GM23248 (cell line): ENCODE measurements at places on chromosomes 7 and 10. TPM values are rescaled to one million over a fixed set of nuclear protein-coding genes. Genes with fewer than 3 reads are reported as not detected.

MRLN gene
- total RNA-seq, result not detected in 2 replicates

CRHR2 gene
- total RNA-seq, result not detected in 2 replicates

CHAT gene
- total RNA-seq, result not detected in 2 replicates

WNT2 gene
- 1.3 and 11.4 TPM in 2 replicates for total RNA-seq

STEAP1B gene
- 31.6 and 45.1 TPM in 2 replicates for total RNA-seq

IL15RA gene
- 0.89 and 7.0 TPM in 2 replicates for total RNA-seq

TMEM225B gene
- total RNA-seq, result not detected in 2 replicates

SPDYE1 gene
- total RNA-seq, result not detected in 2 replicates

CLRN3 gene
- not detected in 2 replicates for total RNA-seq

- DNase-seq, result peak; percentile 89
- H3K27ac ChIP-seq, result peak overlapping the region; percentile 33
- H3K4me1 ChIP-seq, result peaks cover 26% of the 10 kb centered on the region
- peaks cover 20% of the 10 kb centered on the region; the same call in 1 of the 2 replicates for H3K36me3 ChIP-seq
Observed at GRCh38 chr7:149220534-149220933, 18.9 kb upstream of the ZNF212 start.

DNA sequence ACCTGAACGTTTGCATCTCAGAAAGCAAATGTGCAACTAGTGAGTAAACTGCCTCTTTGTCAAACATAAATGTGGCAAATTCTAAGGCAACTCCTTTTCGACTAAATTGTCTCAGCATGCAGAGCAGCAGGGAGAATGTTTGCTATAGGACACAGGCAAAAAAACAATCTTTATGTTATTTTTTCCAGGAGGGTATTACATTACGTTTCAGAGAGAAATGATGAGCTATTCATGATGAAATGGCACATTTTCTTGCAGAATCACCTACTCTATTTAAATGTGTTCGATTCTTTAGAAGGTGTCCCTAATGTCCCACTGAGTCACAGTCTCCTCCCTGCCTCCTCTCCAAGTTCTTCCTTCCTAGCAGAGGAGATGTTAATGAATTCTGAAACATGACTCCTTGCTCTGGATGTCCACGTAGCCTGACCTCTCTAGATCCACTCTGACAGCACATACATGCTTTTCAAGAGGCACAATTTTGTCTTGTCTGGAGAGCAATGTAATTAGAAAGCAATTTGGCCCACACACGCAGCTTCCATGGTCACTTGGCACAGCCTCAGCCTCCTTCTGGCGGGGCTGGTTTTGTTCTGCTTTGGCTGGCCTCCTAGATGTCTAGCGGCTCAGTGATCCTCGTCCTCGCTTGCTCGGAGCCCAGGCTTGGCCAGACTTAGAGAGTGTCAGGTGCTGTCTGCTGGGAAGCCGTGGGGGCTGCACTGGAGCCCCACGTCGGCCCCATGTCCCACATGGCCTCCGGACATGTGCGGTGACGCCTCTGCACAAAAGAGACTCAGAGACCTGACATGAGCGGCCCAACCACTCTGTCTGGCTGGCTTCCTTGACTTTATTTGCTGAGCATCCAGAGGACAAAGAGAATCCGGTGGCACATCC lies 125.7 kb upstream of the ZNF438 start:
- H3K27me3 ChIP-seq, result no peaks in the 10 kb centered on the region
- peak; percentile 85 for DNase-seq
- peak overlapping the region; percentile 47 for H3K4me3 ChIP-seq
- peaks cover 19% of the 10 kb centered on the region for H3K4me1 ChIP-seq
- no peaks in the 10 kb centered on the region for H3K36me3 ChIP-seq

DNA sequence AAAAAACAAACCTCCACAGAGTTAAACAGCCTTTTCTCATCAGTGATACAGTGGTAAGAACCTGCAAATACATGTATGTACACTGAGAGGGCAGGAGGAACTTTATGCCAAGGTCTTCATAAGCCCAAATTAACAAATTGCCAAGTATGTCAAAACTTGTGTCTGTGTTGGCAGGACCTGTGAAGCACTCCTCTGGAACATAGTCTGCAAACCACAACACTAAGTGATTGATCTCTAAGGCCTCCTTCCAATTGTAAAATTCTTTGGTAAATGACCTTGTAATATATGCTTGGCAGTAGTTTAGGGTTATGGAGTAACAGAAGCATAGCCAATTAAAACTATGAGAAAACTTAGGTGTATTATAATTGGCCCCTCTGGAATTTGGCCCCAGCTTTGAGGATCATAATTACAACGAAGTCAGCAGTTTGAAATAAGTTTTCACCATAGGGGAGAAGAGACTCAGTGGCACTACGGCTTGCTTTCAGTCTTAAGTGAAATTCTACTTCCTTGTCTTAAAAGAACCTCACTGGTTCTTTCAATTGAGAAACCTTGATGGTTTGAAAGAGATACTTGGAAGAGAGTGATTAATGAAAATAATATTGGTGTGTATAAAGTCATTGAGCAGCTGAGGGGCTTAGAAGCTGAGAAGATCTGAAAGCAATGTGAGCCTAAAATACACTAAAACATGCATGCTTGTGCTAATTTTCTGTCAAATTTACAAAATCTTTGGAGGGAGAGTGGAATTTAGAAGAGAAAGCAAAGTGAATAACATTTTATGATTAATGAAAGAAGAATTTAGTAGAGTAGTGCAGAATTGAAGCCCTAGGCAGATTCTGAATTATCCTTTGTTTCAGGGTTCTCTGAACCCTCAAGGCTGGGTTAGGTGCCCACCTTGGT lies 57.6 kb downstream of the CNNM2 start:
- H3K36me3 ChIP-seq, result no peaks in the 10 kb centered on the region
- H3K27me3 ChIP-seq, result no peaks in the 10 kb centered on the region
- 0 out of 2 replicates have a peak overlapping the region, but pooled peaks have one; percentile 7 for H3K27ac ChIP-seq
- H3K4me3 ChIP-seq, result 0 out of 2 replicates have a peak overlapping the region, but pooled peaks have one; percentile 25
- H3K4me1 ChIP-seq, result peaks cover 12% of the 10 kb centered on the region
- peak; percentile 32 for DNase-seq

DNA sequence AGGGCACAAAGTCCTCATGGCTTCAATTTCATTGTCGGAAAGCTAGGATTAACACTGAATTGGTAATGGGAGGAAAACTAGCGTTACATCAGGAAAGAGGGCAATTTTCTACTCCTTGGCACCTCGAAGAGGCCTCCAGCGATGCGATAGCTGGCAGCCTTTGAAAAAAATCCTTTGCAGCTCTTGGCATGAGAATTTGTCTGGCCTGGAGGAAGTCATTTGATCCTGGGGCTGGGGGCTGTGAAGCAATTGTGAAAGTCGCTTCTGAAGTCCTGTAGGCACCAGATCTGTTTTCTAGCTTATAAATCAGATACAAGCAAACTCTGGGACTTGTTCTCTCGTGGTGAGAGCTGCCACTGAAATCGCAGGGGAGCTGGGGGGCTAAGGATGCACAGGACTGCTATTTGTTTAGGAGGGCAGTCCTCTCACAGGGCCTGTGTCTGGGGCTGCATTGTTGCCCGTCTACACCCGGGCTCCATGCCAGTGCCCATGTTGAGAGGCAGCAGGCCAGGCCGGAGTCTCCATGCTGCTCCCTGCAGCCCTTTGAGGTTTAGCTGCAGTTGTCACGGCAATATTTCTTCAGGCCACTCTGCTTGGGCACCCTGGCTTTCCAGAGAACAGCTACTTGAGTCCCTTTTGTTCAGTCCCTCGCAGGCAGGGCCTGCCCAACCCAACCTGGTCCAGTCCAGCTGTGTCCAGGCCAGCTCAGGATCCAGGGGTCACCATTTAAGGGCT lies 206.8 kb upstream of the LYZL1 start:
- no peak overlapping the region for H3K4me3 ChIP-seq

- no peaks in the 10 kb centered on the region for H3K36me3 ChIP-seq
- no peak overlapping the region for H3K27ac ChIP-seq
Observed at GRCh38 chr10:131077724-131078123, 233.8 kb downstream of the TCERG1L start.

DNA sequence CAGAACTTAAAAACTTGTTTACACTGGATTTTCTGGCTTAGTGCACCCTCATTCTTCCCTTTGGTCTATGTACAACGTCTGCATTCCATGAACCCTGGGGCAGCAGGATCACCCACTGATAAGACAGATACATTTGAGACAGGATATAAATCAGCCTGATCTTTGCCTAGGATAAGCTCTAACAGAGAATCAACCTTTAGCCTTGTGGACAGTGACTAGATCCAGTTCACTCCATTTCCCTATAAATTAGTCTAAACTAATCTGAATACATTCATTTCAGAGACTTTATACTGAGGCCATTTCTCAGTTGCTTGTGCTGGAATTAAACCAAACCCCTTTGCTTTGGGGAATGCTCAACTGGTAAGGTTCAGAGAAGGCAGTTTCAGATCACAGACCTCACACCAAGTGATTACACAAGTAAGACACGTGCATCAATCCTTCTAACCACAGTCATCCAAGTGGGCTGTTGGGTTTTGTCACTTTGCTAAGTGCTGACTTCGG lies 639.8 kb upstream of the FZD8 start:
- H3K27me3 ChIP-seq, result no peaks in the 10 kb centered on the region
- DNase-seq, result no peak
- H3K4me1 ChIP-seq, result no peaks in the 10 kb centered on the region
- H3K4me3 ChIP-seq, result no peak overlapping the region

GRCh38 chr7:128804484-128804883 lies 12.7 kb downstream of the CCDC136 start:
- DNase-seq, result no peak
- H3K36me3 ChIP-seq, result peaks cover 9% of the 10 kb centered on the region; the same call in 1 of the 2 replicates
- no peaks in the 10 kb centered on the region for H3K27me3 ChIP-seq
- no peaks in the 10 kb centered on the region; the same call in 1 of the 2 replicates for H3K4me1 ChIP-seq
- H3K27ac ChIP-seq, result no peak overlapping the region
- H3K4me3 ChIP-seq, result no peak overlapping the region

DNA sequence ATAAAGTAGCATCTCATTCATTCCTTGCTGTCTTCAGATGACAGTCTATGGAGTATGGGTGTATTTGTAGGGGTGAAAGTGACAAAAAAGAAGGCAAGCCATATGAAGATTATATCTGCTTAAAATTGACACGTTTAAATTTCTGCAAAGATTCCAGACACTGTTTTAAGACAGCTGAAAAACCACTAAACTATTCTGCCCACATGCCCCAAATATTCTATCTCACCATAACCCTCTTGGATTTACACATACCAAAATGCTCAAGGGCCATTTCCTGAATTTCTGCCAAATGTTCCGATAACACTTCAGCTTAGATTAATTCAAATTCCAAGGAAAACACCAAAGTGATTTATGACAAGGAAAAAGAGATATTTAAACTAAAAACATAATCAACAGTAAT lies 99.9 kb upstream of the IL6 start:
- H3K27ac ChIP-seq, result no peak overlapping the region
- H3K27me3 ChIP-seq, result no peaks in the 10 kb centered on the region
- peaks cover 15% of the 10 kb centered on the region for H3K4me1 ChIP-seq

DNA sequence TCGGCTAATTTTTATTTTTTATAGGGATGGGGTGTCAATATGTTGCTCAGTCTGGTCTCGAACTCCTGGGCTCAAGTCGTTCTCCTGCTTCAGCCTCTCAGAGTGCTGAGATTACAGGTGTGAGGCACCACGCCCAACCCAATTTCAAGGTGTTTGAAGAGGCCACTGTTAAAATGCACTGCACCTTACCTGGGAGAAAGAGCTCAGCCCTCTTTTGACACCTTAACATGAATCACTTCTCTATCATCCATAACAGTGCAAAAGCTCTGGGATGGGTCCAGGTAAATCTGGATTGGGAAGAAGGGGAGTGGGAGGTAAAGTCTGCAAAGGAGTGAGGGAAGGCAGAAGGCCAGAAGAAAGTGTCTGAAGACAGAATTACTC lies 557 bp upstream of the ZNF282 start:
- no peaks in the 10 kb centered on the region for H3K27me3 ChIP-seq
- H3K27ac ChIP-seq, result peak overlapping the region; percentile 78; the same call in 1 of the 2 replicates
- DNase-seq, result no peak
- peaks cover 11% of the 10 kb centered on the region for H3K36me3 ChIP-seq
- peak overlapping the region; percentile 93 for H3K4me3 ChIP-seq

DNA sequence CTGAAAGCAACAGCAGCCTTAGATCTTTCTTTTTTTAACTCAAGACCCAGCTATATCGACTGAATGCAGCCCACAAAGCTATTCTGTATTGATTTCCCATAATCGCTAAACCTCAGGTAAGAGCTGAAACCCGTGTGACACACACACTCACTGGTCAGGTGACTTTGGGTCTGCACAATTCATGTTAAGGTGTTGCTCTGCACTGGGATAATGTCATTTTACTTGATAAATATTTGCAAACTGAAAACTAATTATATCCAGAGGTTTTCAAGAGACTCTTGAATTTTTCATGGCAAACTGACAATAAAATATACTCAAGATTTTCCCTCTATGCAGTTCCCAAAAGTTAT lies 33.1 kb downstream of the SCRN1 start:
- peaks cover 21% of the 10 kb centered on the region; the same call in 1 of the 2 replicates for H3K36me3 ChIP-seq
- H3K4me1 ChIP-seq, result peaks cover 14% of the 10 kb centered on the region
- no peaks in the 10 kb centered on the region for H3K27me3 ChIP-seq
- no peak overlapping the region for H3K27ac ChIP-seq

- no peaks in the 10 kb centered on the region for H3K36me3 ChIP-seq
- H3K4me1 ChIP-seq, result peaks cover 13% of the 10 kb centered on the region
- H3K27ac ChIP-seq, result no peak overlapping the region
Observed at GRCh38 chr10:103455235-103455634, 3.1 kb upstream of the CALHM2 start.

GRCh38 chr10:126060261-126060931 lies 164.0 kb downstream of the FANK1 start:
- peak; percentile 94 for DNase-seq
- H3K27ac ChIP-seq, result peak overlapping the region; percentile 98
- H3K27me3 ChIP-seq, result no peaks in the 10 kb centered on the region
- no peaks in the 10 kb centered on the region for H3K36me3 ChIP-seq
- H3K4me3 ChIP-seq, result peak overlapping the region; percentile 9; the same call in 1 of the 2 replicates

GRCh38 chr10:34722404-34722803 lies 92.7 kb downstream of the PARD3 start:
- no peak overlapping the region for H3K27ac ChIP-seq
- H3K4me1 ChIP-seq, result peaks cover 25% of the 10 kb centered on the region
- H3K36me3 ChIP-seq, result no peaks in the 10 kb centered on the region
- no peak overlapping the region for H3K4me3 ChIP-seq
- no peaks in the 10 kb centered on the region for H3K27me3 ChIP-seq

GRCh38 chr10:92080244-92080643 lies 156.7 kb downstream of the BTAF1 start:
- no peaks in the 10 kb centered on the region for H3K27me3 ChIP-seq
- H3K4me1 ChIP-seq, result no peaks in the 10 kb centered on the region
- H3K36me3 ChIP-seq, result no peaks in the 10 kb centered on the region
- DNase-seq, result no peak

- peaks cover 31% of the 10 kb centered on the region for H3K4me1 ChIP-seq
- H3K27me3 ChIP-seq, result no peaks in the 10 kb centered on the region
- H3K4me3 ChIP-seq, result no peak overlapping the region
- H3K36me3 ChIP-seq, result peaks cover 15% of the 10 kb centered on the region
- H3K27ac ChIP-seq, result no peak overlapping the region
Observed at GRCh38 chr7:66123175-66123528, 8.5 kb downstream of the CRCP start.

- peak; percentile 93 for DNase-seq
- no peaks in the 10 kb centered on the region for H3K36me3 ChIP-seq
- peak overlapping the region; percentile 30; the same call in 1 of the 2 replicates for H3K27ac ChIP-seq
- H3K27me3 ChIP-seq, result peaks cover 11% of the 10 kb centered on the region
- peak overlapping the region; percentile 74 for H3K4me3 ChIP-seq
Observed at GRCh38 chr7:516606-517456, 2.8 kb downstream of the PDGFA start.
